AG09309 (cell line): ENCODE measurements at places on chromosomes 6 and 20.
A peak's percentile ranks its signal among the peaks of the same experiment; 100 is the strongest.

- no peak for DNase-seq
These were observed 17.8 kb upstream of the AAR2 start for GRCh38 chr20:36218380-36219064.

- no peak for DNase-seq
These were observed 221.6 kb upstream of the CDYL start for GRCh38 chr6:4554645-4555044.

- no peak for DNase-seq
These were observed 672 bp downstream of the PKHD1 start for GRCh38 chr6:52086741-52087140.

DNA sequence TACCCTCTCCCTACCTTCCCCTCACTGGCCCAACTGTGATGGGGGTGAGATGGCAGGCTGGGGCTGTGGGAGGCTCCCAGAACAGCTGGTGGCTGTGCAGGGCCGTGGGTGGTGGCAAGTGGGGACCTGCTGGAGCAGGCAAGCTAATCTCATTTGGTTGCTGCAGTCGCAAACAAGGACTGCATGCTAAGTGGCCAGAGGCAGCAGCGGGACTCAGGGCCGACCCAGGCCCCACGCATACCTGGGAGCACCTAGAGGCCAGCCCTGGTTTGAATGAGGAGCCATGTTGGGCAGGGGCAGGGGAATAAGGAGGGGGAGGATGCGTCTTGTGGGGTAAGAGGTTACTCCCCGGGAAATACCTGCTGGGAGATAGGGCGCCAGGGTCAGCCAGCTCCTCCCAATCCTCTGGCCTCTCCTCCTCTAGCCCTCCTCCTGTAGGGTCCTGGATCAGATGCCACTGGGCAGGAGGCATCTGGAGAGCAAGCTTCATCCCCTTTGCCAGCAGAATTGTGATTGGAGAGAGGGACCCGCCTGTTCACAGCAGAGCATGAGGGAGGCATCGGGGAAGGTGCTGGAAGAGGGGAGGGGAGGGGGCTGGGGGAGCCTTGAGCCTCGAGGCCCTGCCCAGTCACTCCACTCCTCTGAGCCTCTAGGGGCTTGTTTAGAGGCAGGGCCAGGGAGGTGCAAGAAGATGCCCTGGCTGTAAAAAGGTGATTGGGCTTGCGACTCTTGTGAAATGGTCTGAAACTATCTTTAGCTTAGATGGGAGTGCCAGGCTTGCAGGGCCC is 24.3 kb upstream of the CDH22 start:
- no peak for DNase-seq

DNA sequence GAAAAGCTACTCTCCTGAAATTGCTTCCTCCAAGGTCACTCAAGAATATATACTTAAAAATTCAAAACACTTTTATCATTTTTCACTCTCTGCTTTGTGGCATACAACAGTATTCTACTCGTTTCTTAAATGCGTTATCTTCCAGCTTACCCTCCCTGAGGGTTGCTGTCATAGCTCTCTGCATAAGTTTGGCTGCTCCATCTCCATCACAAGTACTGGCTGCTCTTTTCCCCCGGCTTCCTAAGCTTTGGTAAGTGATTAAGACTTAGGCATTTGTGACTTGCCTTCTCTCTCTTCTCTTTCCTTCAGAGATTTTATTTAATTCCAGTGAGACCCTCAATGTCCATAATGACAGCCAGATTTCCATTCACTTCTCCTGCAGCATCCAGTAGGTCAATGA is 128.3 kb downstream of the NKAIN2 start:
- DNase-seq: no peak

DNA sequence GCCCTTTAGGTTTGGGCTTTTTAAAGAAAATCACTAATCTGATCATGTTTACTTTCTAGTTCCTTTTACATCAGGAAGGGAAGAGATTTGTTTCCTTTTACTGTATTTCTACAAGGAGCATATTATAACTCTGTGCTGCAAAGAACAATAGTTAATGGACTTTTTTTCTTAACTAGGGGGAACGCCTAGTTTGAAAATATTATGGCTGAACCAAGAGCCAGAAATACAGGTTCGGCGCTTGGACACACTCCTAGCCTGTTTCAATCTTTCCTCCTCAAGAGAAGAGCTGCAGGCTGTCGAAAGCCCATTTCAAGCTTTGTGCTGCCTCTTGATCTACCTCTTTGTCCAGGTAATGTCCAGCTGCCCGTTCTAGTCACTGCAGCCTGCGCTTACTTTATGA is 41.4 kb downstream of the FAM120B start:
- no peak for DNase-seq

DNA sequence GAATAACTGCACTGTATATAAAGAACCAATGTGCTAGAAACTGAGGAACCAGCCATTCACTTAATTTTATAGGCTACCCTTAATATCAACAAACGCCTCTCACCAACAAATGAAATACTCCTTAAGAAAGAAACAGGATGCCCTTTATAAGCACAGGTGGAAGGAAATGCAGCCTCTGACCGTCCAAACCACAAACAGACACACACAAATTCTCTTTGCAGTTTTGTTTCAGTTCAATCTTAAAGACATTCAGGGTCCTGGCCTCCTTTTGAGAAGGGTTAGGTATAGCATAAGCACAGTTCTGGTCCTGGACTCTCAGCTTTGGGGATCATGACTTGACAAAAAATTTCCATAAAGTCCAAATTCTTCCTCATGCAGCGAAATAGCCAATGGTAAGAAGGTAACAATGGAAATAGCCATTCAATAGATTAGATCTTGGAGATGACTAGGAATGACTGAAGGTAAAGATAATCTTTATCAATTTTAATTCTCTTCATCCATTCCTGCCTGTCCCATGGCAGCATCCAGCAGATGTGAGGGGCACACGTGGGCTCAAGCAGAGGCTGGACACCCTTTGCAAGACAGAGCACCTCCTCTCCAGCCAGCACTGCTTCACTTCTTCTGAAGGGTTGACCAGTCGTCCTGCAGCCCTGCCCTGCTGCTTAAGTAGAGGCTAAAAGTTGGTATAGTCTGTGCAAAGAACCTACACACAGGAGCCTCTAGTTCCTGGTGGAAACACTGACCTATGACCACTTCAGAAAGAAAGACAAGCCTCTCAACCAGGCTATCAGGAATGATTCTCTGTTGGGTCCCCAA is 123.9 kb downstream of the CD83 start:
- DNase-seq: no peak

DNA sequence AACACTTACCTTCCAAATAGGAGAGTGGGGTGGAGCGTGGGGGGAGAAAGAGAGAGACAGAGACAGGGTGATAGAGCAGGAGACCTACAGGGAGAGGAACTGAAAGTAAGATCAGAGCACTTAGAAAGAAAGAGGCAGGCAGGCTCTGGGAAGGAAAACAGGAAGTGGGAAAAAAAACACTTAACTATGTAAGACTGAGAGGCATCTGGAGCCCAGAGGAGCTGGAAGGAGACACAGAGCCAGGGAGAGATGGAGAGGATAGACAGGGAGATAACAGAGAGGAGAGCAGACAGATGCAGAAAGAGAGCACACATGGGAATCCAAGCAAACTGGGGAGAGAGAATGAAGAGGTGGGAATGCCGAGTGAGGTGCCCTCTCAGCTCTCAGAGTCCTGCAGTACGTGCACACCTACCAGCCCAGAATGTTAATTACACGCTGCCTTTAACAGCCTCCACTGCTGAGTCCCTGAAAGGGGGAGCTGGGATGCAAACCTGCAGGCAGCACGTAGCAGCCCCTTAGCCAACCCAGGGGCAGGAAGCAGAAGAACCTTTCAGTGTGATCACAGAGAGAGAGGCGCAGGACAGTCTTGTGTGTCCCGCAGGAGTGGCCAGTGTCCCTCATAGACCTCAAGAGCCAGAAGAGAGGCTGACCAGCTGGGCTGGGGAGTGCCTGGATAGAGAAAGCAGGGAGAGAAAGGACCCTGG is 132.7 kb upstream of the LRFN2 start:
- DNase-seq: peak; percentile 41

- DNase-seq: no peak
These were observed 115.6 kb downstream of the MTHFD1L start for GRCh38 chr6:150981095-150981494.

GRCh38 chr20:31473331-31474096 is 1.4 kb downstream of the DEFB124 start:
- no peak for DNase-seq

GRCh38 chr6:169962604-169963469 is 211.4 kb downstream of the ERMARD start:
- no peak for DNase-seq

DNA sequence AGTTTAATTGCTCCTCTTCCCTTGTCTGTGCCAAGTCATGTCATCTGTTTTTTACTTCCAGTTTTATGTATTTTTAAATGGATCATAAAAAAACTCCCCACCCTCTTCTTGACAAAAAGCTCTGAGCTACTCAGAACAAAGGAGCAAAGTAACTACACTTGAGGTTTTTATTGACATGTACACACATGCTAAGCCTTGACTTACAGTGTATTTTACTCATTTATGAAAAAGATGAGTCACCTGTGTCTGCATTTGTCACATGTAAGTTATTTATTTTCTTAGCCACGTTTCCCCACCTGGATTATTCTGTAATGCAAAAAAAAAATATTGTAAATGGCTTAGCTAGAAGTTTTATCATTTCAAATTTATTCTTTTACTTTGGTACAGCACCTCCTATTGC is 628.8 kb upstream of the SLC35B3 start:
- DNase-seq: no peak

- DNase-seq: no peak
These were observed 18.4 kb upstream of the MCM9 start for GRCh38 chr6:118953391-118953790.

DNA sequence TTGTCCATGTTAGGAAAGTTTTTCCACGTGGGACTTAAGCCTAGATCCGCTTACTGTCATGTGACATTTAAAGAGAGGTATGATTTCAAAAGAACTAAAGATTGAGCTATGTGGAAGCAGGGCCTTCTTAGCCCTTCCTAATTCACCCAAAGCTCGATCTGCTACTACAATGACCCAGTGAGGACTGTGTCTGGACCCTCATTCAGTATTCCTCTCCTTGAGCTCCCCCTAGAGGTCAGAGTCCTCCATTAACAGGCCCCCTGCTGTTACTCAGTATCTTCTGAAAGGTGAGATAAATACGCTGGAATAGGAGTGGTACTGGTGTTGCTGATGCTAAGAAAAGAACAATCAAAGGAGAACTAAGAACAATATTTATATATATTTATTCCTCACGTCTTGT is 414.0 kb downstream of the GJA1 start:
- no peak for DNase-seq

DNA sequence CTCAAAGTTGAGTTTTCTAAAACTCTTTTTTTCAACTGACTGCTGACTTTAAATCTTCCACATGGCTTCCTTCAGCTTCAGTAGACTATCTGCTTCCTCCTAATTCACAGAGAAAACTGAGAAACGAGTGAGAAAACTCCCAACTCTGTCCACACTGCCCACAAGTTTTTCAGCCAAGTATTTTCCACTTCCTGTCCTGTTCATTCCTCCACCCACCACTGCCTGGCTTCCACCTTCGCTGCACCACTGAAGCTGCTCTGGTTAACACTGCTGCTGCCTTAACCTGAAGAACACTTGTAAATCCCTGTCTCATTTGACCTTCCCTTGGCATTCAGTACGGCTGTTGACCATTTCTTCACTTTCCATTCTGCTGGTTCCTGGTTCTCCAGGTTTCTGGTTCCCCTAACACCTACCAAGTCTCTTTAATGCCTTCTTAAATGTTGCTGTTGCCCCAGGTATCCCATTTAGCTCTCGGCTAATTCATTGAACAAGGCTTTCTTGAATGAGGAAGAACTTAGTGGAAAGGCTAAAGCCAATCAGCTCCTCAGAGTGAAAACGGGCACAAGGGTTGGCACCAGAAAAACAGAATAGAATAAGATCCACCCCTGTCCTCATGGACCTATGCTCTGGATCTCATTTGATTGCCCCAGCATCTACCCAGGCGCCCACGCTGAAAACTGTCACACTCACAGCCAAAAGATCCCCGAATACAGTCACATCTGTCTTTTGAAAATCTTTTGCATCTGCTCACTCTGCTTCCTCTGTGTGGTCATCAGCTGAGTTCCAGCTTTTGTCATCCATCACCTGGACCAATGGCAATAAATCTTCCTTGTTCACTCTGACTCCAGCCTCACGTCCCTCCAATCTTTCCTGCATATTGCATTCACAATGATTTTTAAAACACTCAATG is 104.4 kb upstream of the TAB2 start:
- DNase-seq: no peak

GRCh38 chr20:58286729-58287128 is 22.8 kb upstream of the RAB22A start:
- DNase-seq: no peak

- no peak for DNase-seq
These were observed 235 bp downstream of the MAP7 start for GRCh38 chr6:136550045-136550329.

DNA sequence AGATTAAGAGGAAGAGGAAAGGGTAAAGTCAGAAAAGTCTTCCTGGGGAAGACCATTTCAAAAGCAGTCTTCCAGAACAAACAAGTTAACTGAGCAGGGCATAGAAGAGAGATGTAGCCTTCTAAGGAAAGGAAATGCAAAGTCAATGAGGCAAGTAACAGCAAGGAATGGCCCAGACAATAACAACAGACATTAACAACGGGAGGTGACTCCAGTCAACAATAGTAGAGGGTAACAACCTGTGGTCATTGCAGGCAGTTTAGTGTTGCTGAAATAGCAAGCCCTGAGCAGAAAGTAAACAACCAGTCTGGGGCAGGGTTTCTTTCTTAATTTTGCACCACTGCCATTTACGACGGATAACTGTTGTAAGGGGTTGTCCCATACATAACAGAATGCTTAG is 2.1 kb downstream of the MDN1 start:
- no peak for DNase-seq

- no peak for DNase-seq
These were observed 85.8 kb upstream of the TIAM2 start for GRCh38 chr6:154909311-154909710.

- no peak for DNase-seq
These were observed at the start of gene SIGLEC1 for GRCh38 chr20:3712279-3712873. Gene SIGLEC1 (minus strand): TSS chr20:3712600. CDS start chr20:3707128, 5,472 bp downstream.

DNA sequence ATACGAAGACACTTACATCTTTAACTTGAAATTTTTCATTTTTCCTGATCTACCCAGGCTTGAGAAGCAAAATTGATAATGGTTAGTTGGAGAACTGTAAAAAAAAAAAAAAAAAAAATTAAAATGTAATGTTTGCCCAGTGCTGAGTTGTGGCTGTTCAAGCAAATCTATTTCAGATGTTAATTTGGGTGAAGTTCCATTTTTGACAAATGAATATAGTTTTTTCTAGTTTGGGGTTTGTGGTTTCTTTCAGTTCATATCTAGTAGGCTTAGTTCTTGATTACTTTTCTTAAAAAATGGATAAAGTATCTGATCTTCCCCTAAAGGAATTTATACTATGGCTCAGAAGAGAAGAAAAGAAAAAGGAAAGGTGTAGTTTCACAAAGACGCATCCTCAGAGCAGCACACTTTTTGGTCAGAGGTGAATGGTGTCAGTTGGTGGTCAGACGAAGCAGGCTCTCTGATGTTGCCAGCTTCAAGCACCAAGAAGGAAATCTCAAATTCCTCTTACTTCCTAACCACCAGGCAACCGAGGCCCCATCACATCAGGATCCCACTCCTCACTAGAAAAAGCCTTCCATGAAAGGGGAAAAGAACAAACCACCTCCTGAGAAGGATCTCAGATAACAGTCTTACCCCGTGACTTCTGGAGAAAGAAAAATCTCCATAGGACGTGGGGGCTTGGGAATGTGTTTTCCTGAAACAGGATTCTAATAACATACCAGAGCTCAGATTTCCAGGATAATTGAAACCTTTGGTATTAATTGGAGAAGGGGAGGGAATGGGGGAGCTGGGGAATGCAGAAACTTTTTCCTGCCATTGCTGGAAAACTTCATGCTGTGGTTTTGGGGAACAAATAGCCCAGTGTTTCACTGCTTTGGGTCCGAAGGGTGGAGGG is 396.2 kb downstream of the CD83 start:
- no peak for DNase-seq
